GM23338 (cell line): ENCODE measurements at places on chromosomes 1 and 21. TPM values are rescaled to one million over a fixed set of nuclear protein-coding genes. Genes with fewer than 3 reads are reported as not detected.

Gene QSOX1
- 47.8 and 64.8 TPM in 2 replicates for polyA plus RNA-seq

Gene GUCA2B
- not detected in 2 replicates for polyA plus RNA-seq

Gene MEX3A
- 18.5 and 19.7 TPM in 2 replicates for polyA plus RNA-seq

Gene RNF187
- 24.8 and 28.7 TPM in 2 replicates for polyA plus RNA-seq

Gene AK5
- 8.1 and 12.2 TPM in 2 replicates for polyA plus RNA-seq

Gene PTGFR
- polyA plus RNA-seq = 0.07 TPM in 1 of 2 replicates, not detected in the other

Gene CLIC4
- polyA plus RNA-seq = 84.0 and 92.5 TPM in 2 replicates

Gene LCE1F
- polyA plus RNA-seq = not detected in 2 replicates

Gene CRYAA
- not detected in 2 replicates for polyA plus RNA-seq

Gene OR2T33
- polyA plus RNA-seq = 0.32 TPM in 1 of 2 replicates, not detected in the other

Gene CCDC17
- 0.57 and 0.90 TPM in 2 replicates for polyA plus RNA-seq

Gene RWDD3
- polyA plus RNA-seq = 50.7 and 57.1 TPM in 2 replicates

Gene PLEKHA6
- polyA plus RNA-seq = 2.5 and 2.8 TPM in 2 replicates

Gene TMEM234
- 8.1 and 8.2 TPM in 2 replicates for polyA plus RNA-seq

Gene NBPF20
- polyA plus RNA-seq = 0.30 and 0.50 TPM in 2 replicates
